ENCODE measurements at places on chromosomes 2 and 18.

DNA sequence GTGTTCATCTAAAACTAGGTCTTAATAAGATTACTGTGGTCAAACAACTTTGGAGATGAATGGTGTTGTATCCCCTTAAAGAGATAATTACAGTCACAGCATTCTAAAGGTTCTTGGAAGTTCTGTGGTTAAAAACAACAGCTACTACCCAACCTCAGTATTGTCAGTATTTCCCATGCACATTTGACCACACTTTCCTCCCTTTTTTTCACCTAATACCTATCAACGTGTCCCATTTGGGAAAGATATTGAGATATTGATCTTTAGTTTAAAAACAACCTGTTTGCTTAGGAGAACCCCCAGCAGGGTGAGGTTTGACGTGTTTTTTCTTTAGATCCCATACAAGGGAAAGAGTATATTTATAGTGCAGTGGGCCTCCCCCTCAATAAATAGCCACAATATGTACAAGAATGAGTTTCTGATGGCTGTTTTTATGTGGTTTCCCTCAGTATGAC, 65.6 kb downstream of the WDR7 start:
- no peak for DNase-seq

GRCh38 chr2:46257476-46257875, 39.7 kb upstream of the EPAS1 start:
- DNase-seq, result no peak

GRCh38 chr18:55404832-55405465, 183.0 kb downstream of the TCF4 start:
- no peak for DNase-seq

- DNase-seq, result no peak
Observed at GRCh38 chr18:13246591-13246990, 28.0 kb downstream of the LDLRAD4 start.

GRCh38 chr2:61229936-61230335, 67.9 kb downstream of the C2orf74 start:
- DNase-seq, result no peak

DNA sequence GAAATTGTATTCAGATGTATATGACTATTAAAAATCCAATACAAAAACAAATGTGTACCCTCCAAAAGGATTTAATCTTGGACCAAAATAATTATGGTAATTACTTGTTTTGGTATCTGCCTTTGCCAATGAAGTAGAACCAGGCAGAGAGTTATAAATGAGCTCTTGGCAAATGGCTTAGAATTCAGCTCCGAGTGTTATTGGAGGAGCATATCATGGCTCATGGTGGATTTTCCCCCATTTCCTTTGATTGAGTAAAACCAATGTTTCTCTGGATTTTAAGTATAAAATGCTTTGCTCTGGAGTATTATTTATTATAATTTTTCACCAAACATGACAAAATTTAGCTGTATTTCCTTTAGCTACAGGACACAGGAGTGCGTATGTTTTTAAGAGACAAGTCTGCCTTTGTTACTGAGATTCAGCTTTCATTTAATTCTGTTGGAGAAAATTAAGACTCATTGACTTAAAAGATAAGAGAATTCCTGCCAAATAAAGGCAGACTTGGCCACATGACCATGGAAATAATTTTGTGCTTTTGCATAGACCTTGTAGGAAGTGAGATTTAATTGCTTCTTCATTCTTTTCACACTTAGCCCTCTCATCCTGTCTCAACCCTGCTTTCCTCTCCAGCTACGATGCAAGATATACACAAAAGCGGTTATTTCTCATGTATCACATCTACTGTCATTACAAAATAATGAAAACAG, 281.0 kb upstream of the SOX11 start:
- DNase-seq, result no peak

DNA sequence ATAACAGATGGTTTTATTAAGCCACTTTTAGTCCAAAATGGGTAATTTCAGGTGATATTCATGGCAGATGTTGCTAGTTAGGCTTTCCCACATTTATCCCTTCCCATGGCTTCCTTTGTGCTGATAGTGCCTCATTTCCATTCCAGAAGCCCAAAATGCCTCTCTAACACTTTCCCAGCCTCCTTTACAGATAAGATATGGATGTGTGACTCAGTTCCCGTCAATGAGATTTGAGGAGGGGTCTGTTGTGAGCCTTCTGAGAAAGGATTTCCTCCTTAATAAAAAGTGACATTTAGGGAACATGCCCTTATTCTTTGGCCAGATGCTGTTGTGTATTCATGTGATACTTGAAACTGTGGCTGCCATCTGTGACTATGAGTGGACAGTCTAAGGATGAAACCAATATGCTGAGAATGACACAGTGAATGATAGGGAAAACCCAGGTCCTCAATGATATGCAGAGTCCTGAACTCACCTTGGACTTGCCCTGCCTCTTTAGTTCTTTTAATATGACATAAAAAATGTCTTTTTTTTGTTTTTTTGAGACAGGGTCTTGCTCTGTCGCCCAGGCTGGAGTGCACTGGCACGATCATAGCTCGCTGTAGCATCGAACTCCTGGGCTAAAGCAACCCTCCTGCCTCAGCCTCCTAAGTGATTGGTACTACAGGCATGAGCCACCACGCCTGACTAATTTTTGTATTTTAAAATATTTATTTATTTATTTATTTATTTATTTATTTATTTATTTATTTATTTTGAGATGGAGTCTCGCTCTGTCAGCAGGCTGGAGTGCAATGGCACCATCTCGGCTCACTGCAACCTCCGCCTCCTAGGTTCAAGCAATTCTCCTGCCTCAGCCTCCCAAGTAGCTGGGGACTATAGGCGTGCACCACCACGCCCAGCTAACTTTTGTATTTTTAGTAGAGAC, 5.8 kb upstream of the ACSL3 start:
- no peak for DNase-seq

GRCh38 chr2:9337901-9338300, 85.4 kb downstream of the ITGB1BP1 start:
- DNase-seq, result no peak

DNA sequence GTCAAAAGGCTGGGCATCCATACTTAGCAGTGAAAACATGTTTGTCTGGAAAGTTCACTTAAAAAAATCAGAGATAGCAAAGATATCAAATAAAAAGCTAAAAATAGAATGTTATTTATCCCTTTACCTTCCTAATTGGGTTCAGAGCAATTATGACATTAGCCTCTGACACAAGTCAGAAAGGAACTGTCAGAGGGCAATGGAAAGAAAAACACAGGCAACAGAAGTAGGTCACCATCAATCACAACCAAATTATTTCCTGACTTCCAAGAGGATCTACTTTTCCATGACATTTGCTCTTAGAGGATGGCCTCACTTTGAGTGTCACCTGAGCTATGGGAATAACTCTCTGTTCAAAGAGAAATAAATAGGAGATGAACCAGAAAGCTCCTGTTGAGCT, 27.5 kb downstream of the MYOM1 start:
- DNase-seq, result no peak

- DNase-seq, result no peak
Observed at GRCh38 chr2:238254095-238254723, 14.4 kb upstream of the HES6 start.

DNA sequence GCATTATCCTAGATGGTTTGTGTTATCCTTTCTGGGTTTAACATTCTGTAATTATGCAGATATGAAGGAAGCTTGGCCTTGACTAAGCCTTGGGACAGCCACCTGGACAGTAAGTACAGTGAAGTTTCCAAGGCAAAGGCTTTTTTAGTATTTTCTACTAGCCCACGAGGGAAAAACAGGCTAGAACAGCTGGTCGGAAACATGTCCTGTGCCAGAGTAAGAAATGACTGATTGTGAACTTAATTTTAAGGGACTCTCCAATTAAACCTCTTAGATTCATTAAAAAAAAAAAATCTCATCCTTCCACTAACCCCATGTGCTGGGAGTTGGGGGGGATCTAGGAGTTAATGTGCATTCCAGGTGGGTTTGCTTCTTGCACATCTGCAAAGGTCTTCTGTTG, 720.8 kb downstream of the SLC4A3 start:
- DNase-seq, result no peak

- DNase-seq, result no peak
Observed at GRCh38 chr2:128369108-128369555, 50.5 kb upstream of the HS6ST1 start.

- no peak for DNase-seq
Observed at GRCh38 chr18:68472701-68473295, 242.1 kb downstream of the TMX3 start.

GRCh38 chr18:60311676-60312360, 60.8 kb downstream of the MC4R start:
- no peak for DNase-seq

DNA sequence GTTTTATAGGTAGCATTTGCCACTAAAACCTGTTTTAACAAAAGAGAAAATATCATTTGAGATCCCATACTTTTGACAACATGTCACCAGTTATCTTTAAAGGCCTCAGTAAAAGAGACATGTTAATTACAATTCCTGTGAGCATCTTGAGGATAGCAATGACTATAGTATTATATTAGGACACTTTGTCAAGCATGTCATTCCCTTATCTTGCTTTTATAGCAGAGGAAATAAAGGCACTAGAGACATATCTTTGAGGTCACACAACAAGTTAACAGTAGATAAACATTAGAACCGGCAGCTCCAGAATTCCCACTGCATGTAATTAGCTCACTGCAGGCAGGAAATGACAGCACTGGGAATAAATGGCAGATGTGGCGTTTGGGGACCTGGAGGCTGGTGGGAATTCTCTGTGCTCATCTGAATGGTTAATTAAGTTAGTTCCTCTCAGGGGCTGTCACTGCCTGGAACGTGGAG, 25.9 kb downstream of the LYPD6B start:
- DNase-seq, result no peak

DNA sequence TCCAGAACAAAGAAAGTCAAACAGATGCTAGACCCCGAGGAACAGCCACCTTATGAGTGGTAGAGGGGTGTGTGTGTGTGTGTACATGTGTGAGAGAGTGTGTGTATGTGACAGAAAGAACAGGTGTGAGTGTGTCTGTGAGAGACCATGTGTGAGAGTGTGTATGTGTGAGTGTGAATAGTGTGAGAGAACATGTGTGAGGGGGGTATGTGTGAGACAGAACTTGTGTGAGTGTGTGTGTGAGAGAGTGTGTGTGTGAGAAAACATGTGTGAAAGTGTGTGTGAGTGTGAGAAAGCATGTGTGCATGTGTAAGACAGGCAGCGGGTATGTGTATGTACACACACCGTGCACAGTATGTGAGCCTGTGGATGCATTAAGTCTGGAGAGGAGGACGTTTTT, 214.3 kb downstream of the SP3 start:
- no peak for DNase-seq

DNA sequence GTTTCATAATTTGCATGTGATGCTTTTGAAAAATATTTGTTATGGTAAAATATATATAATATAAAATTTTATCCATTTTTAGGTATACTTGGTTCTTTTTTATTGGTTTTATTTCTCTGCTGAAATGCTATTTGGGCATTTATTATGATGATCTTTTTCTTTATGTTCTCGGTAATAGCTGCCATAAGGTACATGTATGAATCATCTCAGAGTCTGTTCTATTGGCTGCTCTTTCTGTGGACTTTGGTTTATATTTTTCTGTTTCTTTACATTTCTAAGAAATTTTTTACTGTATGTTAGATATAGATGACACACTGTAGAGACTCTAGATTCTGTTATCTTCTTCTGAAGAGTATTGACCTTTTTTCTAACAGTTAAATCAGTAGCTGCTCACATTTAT, 219.9 kb downstream of the MBD5 start:
- no peak for DNase-seq

GRCh38 chr18:57469884-57470283, 34.7 kb downstream of the ONECUT2 start:
- DNase-seq, result no peak

DNA sequence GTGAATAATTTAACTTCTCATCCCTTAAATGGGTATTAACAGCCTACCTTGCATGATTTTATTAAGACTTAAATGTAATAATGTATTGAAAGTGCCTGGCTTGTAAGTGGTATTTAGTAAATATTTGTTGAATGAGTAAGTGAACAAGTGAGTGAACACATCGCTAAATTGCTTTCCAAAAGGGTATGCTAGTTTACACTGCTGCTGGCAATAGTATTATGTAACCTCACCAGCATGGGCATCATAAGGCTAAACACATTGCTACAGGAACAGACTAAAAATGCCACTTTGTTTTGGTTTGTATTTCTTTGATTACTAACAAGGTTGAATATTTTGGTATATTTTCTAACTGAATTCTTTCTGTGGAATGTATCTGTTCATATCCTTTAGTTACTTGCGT, 9.8 kb downstream of the WDR43 start:
- no peak for DNase-seq

- no peak for DNase-seq
Observed at GRCh38 chr2:165401285-165401852, 68.1 kb upstream of the CSRNP3 start.

DNA sequence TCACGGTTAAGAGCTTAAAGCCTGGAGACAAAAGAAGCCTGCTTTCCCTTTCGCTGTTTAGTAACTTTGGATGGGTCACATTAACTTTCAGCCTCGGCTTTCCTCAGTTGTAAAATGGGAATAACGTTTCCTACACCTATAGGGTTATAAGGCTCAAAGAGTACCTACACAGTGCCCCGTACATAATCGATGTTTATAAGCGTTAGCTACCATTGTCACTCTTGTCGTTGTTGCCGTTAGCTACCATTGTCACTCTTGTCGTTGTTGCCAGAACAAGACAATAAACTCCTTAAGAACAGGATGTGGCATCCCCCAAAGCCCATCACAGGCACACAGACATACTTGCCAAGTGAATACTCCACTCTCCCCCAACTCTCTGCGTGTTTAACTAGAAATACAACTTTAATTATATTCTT, 901 bp upstream of the MFSD6 start:
- DNase-seq, result no peak

Data from activated CD8-positive, alpha-beta memory T cell treated with anti-CD3 and anti-CD28 coated beads, Interleukin-2, amount 50 U/mL, for 48 hours (primary cell).